Activated CD4-positive, alpha-beta memory T cell treated with anti-CD3 and anti-CD28 coated beads for 36 hours (primary cell): ENCODE measurements at places on chromosomes 5 and 9. TPM values are rescaled to one million over a fixed set of nuclear protein-coding genes. Genes with fewer than 3 reads are reported as not detected.

The ZFP37 gene
- 1.1 TPM for total RNA-seq

The TMEM174 gene
- not detected for total RNA-seq

The GABRA6 gene
- total RNA-seq: not detected

The PLEKHG4B gene
- total RNA-seq: not detected

The GABRA1 gene
- total RNA-seq: not detected

The PCDHB2 gene
- not detected for total RNA-seq

The MAMDC2 gene
- total RNA-seq: not detected

The MEIKIN gene
- 0.93 TPM for total RNA-seq

The NPR2 gene
- total RNA-seq: 8.9 TPM

The RNF183 gene
- 0.36 TPM for total RNA-seq

GRCh38 chr9:14993061-14993800, 83.0 kb upstream of the FREM1 start:
- peaks cover 2% of the 10 kb centered on the region for H3K27me3 ChIP-seq
- peak overlapping the region; percentile 62 for H3K4me3 ChIP-seq
- peak overlapping the region; percentile 2 for H3K27ac ChIP-seq

GRCh38 chr9:113436728-113437515, 26.4 kb downstream of the C9orf43 start:
- H3K27ac ChIP-seq: no peak overlapping the region
- no peaks in the 10 kb centered on the region for H3K4me1 ChIP-seq
- DNase-seq: no peak
- no peaks in the 10 kb centered on the region for H3K27me3 ChIP-seq
- H3K36me3 ChIP-seq: no peaks in the 10 kb centered on the region

DNA sequence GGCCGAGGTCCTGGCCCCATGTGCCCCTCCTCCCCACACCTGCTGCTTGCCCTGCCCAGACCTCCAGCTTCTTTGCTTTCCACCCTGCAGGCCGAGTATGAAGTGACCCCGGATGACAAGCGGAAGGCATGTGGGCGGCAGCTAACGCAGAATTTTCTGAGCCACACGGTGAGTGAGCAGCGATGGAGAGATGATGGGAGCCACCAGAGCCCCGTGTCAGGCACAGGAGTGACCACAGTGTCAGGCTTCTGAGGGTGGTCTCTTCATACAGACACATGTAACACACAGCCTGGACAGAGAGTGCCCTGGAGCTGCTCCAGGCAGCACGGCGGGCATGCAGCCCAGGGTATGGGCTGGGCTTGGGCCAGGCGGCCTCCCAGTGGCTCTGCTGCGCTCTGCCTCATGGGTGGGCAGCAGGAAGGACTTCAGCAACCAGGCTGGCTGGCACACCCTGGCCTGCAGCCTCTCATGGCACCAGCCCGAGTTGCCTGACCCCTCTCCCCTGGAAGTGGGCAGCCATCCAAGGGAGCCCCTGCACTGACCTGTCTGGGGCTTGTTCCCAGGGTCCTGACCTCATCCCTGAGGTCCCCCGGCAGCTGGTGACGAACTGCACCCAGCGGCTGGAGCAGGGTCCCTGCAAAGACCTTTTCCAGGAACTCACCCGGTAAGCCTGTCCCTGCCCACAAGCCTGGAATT, 5.8 kb downstream of the GRK6 start:
- no peaks in the 10 kb centered on the region for H3K27me3 ChIP-seq
- peak overlapping the region; percentile 97 for H3K27ac ChIP-seq
- H3K4me1 ChIP-seq: peaks cover 67% of the 10 kb centered on the region
- DNase-seq: peak; percentile 82

- no peaks in the 10 kb centered on the region for H3K27me3 ChIP-seq
- no peak overlapping the region for H3K27ac ChIP-seq
- H3K36me3 ChIP-seq: no peaks in the 10 kb centered on the region
- no peak overlapping the region for H3K4me3 ChIP-seq
- DNase-seq: no peak
Observed at GRCh38 chr5:107376546-107377276, 294.0 kb downstream of the EFNA5 start.

DNA sequence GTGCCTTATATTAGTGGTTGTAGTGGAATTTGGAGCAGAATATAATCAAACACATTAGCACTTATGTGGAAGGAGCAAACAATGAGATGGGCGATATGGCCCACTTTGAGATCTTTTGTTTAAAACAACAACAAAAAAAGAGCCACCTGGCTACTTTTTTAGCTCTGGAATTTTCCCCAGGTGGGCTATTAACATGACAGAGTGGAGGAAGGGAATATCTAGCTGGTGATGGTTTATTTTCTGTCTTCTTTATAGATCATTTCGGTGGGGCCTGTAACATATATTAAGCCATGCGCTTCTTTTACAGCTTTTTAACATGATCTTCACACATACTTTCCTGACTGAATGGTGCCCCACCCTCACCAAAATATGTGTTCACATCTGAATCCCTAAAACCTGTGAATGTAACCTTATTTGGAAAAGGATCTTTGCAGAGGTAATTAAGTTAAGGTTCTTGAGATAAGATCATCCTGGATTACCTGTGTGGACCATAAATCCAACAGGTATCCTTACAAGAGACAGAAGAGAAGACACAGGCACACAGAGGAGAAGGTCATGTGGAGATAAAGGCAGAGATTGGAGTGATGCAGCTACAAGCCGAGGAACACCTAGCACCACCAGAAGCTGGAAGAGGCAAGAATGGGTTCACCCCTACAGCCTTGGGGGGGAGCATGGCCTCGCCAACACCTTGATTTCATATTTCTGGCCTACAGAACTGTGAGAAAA, 16.6 kb upstream of the ENTREP1 start:
- no peak overlapping the region for H3K27ac ChIP-seq
- peaks cover 2% of the 10 kb centered on the region for H3K36me3 ChIP-seq
- no peaks in the 10 kb centered on the region for H3K4me1 ChIP-seq
- H3K27me3 ChIP-seq: peaks cover 9% of the 10 kb centered on the region
- no peak for DNase-seq

DNA sequence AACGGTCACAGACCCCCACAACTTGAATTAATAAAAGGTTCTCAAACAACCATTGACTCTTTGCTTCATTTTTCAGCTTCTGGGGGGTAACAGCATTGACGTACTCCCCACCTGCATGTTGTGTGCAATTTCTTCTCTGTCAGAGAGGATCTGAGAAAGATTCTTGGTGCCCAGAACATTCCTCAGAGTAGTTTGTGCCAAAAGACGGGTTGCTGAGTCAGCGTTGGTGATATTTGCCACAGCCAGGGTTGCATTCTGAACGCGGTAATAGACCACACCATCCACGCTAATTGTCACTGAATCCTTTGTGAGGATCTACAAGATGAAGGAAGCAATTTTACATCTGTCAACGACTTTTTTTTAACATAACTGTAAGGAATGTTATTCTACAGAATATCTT, 21.0 kb downstream of the STOM start:
- no peak overlapping the region for H3K4me3 ChIP-seq
- no peak overlapping the region for H3K27ac ChIP-seq
- no peaks in the 10 kb centered on the region for H3K27me3 ChIP-seq
- peaks cover 38% of the 10 kb centered on the region for H3K36me3 ChIP-seq
- H3K4me1 ChIP-seq: peaks cover 23% of the 10 kb centered on the region

- no peak overlapping the region for H3K27ac ChIP-seq
- peak; percentile 84 for DNase-seq
- H3K36me3 ChIP-seq: peaks cover 2% of the 10 kb centered on the region
Observed at GRCh38 chr9:95127249-95128176, 190.0 kb downstream of the FANCC start.

GRCh38 chr5:123819386-123819785, 307.4 kb downstream of the CSNK1G3 start:
- DNase-seq: no peak
- no peak overlapping the region for H3K4me3 ChIP-seq
- H3K27ac ChIP-seq: no peak overlapping the region
- no peaks in the 10 kb centered on the region for H3K36me3 ChIP-seq

DNA sequence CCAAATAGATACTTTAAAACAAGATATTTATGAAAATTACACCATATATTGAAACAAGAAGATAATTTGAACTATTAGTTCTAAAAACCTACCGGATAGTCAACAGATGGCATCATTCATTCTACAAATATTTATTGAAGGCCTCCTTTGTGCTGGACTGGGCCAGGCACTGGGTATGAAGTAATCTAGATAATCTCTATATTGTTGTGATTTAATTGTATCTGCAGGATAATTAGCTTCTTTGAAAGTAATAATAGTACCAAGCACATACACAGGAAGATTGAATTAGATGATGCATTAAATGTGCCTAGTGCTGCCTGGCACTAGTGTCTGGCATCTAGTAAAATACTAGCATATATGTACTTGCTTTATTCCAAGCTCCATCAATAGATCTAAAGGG, 735.2 kb upstream of the DMAC1 start:
- no peak overlapping the region for H3K4me3 ChIP-seq
- no peaks in the 10 kb centered on the region for H3K27me3 ChIP-seq
- no peak for DNase-seq
- H3K27ac ChIP-seq: no peak overlapping the region
- no peaks in the 10 kb centered on the region for H3K4me1 ChIP-seq
- no peaks in the 10 kb centered on the region for H3K36me3 ChIP-seq

DNA sequence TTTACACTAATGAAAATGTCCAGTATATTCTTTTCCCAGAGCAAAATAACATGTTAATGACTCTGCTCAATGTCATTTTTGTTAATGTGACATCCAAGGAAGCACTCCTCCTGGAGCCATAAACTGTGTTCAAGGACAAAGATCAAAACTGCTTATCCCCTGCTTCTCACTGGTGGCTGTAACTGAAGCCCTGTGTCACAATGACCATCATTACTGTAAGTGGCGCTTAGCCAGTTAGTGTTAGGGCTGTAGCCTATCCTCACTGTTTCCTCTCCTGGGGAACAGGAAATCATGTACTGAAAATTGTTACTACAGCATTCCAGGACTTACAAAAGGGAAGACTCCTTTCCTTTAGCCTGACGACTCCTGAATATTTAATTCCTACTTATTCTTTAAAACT, 71.7 kb upstream of the COX7C start:
- H3K27me3 ChIP-seq: peaks cover 1% of the 10 kb centered on the region
- no peak overlapping the region for H3K4me3 ChIP-seq
- DNase-seq: no peak
- H3K27ac ChIP-seq: no peak overlapping the region
- H3K4me1 ChIP-seq: no peaks in the 10 kb centered on the region

GRCh38 chr5:128212191-128212806, 128.7 kb downstream of the SLC12A2 start:
- H3K36me3 ChIP-seq: no peaks in the 10 kb centered on the region
- no peak for DNase-seq
- no peaks in the 10 kb centered on the region for H3K4me1 ChIP-seq
- no peak overlapping the region for H3K27ac ChIP-seq

- H3K4me1 ChIP-seq: no peaks in the 10 kb centered on the region
- no peak overlapping the region for H3K4me3 ChIP-seq
- peaks cover 2% of the 10 kb centered on the region for H3K27me3 ChIP-seq
- H3K27ac ChIP-seq: no peak overlapping the region
Observed at GRCh38 chr5:135233477-135233876, 165.6 kb downstream of the MACROH2A1 start.

- no peaks in the 10 kb centered on the region for H3K36me3 ChIP-seq
- no peak overlapping the region for H3K27ac ChIP-seq
- DNase-seq: no peak
Observed at GRCh38 chr9:4933177-4933576, 51.9 kb upstream of the JAK2 start.

DNA sequence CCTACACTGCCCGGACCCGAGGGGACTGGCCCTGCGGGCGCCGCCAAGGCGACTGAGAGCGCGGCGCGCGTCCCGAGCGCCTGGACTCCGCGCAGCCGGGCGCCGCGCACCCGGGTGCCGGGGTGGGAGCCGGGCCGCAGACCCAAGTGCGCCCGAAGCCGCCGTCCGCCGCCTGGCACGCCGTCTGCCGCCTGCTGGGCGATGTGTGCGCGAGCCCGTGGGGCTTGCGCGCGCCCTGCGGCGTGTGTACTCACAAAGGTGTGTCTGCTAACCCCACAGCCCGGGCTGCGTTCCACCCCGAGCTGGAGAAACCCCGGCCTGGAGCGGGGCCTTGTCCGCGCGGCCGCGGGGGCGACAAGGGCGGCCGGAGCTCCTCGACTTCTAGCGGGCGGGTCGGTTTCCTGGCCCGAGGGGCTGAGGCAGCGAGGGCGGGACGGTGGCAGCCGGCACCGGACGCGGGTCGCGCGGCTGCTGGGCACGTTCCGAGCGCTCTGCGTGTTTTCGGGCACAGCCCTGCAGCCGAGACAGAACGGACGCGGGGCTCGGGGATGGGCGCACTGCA, 1.1 kb upstream of the ZSWIM6 start:
- DNase-seq: peak; percentile 76
- peaks cover 17% of the 10 kb centered on the region for H3K27me3 ChIP-seq
- H3K4me3 ChIP-seq: peak overlapping the region; percentile 84
- H3K4me1 ChIP-seq: peaks cover 43% of the 10 kb centered on the region
- peaks cover 5% of the 10 kb centered on the region for H3K36me3 ChIP-seq
- no peak overlapping the region for H3K27ac ChIP-seq

DNA sequence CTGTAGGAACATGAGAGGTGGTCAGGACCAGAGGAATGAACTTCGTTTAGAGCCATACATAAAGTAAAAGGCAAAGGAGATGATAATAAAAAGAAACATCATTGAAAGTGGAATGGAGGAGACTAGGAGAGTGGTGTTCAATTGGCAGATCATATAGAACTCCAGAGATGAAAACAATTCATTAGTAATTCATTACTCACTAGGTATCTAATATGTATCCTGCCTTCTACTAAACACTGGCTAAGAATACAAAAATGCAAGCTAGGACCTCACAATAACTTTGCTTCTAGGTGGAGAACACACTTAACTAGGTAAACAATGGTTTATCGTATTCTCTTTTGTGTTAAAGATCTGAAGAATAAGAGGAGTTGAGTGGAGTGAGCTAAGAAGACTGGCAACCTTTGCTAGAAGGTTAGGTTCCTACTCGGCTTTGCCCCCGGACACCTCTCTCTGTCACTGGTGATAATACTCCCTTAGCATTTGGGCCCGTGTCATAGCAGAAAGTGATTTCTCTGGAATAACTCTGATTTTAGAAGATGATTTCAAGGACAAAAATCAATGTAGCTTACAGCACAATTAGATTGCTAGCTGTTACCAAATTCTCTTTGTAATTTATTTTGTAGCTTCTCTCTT, 88.6 kb upstream of the IFNE start:
- peaks cover 9% of the 10 kb centered on the region for H3K27me3 ChIP-seq
- H3K4me1 ChIP-seq: no peaks in the 10 kb centered on the region
- H3K4me3 ChIP-seq: no peak overlapping the region
- H3K36me3 ChIP-seq: no peaks in the 10 kb centered on the region
- no peak overlapping the region for H3K27ac ChIP-seq

DNA sequence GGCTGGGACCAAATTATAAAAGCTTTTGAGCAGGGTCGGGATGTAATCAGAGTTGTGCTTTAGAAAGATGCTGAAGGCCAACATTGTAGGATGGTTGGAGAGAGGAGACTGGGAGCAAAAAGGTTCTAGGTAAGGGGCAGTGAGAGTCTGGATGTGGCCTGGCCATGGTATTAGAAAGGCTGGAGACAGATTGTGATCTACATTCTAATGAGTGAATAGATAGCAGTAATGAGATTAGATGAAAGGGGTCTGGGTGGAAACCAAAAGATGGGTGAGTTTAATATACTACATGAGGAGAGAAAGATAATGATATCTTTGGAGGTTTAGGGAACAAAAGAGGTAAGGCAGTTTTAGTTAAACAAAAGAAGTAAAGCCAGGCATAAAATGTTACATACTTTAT, 88.8 kb upstream of the SH3GL2 start:
- DNase-seq: no peak
- H3K36me3 ChIP-seq: no peaks in the 10 kb centered on the region
- no peak overlapping the region for H3K4me3 ChIP-seq
- no peaks in the 10 kb centered on the region for H3K4me1 ChIP-seq

- H3K4me1 ChIP-seq: no peaks in the 10 kb centered on the region
- H3K4me3 ChIP-seq: no peak overlapping the region
- no peak for DNase-seq
- H3K36me3 ChIP-seq: peaks cover 2% of the 10 kb centered on the region
- H3K27me3 ChIP-seq: no peaks in the 10 kb centered on the region
Observed at GRCh38 chr5:109888989-109889388, 199.3 kb downstream of the MAN2A1 start.
